Uterus (tissue), 4 donors: ENCODE measurements at places on chromosomes 12 and 14. TPM values are rescaled to one million over a fixed set of nuclear protein-coding genes. Genes with fewer than 3 reads are reported as not detected.

DNA sequence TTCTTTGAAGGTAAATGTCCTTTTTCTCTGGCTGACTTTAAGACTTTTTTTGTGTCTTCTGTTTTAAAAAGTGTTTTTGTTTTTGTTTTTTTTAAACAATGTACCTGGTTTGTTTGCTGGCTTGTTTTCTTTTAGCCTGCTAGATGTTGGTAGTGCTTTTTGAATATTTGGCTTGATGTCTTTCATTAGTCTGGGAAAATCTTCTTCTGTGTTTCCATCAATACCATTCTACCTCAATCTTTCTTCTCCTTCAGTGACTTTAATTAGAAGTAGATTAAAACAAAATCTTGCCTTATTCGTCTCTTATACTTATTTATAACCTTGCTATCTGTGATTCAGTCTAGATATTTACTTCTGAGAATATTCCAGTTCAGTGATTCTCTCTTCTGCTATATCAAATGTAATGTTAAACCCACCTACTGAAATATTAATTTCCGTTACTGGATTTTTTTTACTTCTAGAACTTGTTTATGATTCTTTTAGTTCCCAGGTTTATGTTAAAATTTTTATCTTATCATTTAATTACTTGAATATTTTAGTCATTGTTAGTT, 21.5 kb downstream of the LMNTD1 start:
- no peak for DNase-seq
- no peaks in the 10 kb centered on the region for H3K36me3 ChIP-seq
- no peaks in the 10 kb centered on the region for H3K27me3 ChIP-seq
- H3K4me1 ChIP-seq = no peaks in the 10 kb centered on the region
- no peak overlapping the region for H3K27ac ChIP-seq
- no peak overlapping the region for H3K4me3 ChIP-seq

Gene SCNN1A
- 1.3 TPM for total RNA-seq

Gene RNASE3
- not detected for total RNA-seq

Gene PLEKHD1
- 0.76 TPM for total RNA-seq

Gene TMEM116
- 14.6 TPM for total RNA-seq

DNA sequence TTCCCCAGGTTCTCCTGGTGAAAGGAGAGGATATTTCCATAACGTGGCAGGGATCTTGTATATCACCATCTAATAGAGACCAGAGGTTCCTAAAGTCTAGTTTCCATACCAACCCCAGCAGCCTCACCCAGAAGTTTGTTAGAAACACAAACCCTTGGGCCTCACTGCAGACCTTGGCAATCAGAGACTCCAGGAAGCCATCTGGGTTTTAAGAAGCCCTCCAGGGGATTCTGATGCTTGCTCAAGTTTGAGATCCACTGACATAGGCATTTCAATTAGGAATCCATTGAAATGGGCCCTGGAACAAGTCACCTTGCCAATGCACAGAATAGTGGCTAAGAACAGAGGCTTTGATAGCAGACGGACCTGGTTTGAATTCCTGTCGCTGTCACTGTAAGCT, 2.2 kb upstream of the CMKLR1 start:
- H3K36me3 ChIP-seq = no peaks in the 10 kb centered on the region
- no peak overlapping the region for H3K27ac ChIP-seq
- H3K27me3 ChIP-seq = no peaks in the 10 kb centered on the region
- no peaks in the 10 kb centered on the region for H3K4me1 ChIP-seq
